Stimulated activated CD8-positive, alpha-beta memory T cell treated with anti-CD3 and anti-CD28 coated beads, Interleukin-4, amount 100 ng/mL, for 1 hour (primary cell): ENCODE measurements at places on chromosomes 4 and X.

DNA sequence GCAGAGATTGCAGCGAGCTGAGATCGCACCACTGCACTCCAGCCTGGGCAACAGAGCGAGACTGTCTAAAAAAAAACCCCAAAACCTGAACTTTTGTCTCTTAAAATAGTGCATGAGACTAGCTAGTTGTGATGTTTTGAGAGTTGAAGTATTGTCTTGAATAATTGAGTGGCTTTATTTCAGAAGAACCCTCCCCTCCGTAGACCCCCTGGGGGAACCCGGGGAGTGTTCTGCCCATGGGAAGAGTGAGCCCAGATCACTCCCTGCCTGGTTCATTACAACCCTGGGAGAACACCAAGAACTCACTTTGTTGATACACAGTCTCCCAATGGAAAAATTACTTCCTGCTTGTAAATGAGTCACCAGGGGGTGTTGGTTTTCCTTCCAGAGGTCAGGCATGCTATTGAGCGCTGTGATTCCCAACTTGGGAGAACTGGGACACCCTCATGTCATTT lies 65.3 kb upstream of the SHISA3 start:
- DNase-seq, result no peak

- no peak for DNase-seq
Measured at GRCh38 chrX:58025979-58026378, 115.7 kb upstream of the ZXDA start.

DNA sequence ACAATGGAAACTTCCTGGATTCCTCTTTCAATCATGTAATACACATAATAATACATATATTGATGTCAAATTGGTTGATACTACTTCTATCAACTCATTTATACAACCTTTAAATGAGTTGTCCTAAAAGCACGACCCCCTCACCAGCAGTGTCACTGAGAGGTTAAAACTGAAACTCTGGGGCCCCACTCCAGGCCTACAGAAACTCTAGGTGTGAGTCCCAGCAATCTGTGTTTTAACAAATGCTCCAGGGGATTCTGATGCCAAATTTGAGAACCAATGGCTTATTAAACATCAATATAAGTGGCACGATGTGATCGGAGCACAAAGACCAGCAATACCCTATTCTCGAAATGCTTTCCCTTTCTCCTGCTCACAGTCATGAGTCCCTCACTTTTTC lies 47.9 kb downstream of the ATP8A1 start:
- no peak for DNase-seq

- no peak for DNase-seq
Measured at GRCh38 chr4:154218051-154218450, 273.5 kb downstream of the DCHS2 start.

DNA sequence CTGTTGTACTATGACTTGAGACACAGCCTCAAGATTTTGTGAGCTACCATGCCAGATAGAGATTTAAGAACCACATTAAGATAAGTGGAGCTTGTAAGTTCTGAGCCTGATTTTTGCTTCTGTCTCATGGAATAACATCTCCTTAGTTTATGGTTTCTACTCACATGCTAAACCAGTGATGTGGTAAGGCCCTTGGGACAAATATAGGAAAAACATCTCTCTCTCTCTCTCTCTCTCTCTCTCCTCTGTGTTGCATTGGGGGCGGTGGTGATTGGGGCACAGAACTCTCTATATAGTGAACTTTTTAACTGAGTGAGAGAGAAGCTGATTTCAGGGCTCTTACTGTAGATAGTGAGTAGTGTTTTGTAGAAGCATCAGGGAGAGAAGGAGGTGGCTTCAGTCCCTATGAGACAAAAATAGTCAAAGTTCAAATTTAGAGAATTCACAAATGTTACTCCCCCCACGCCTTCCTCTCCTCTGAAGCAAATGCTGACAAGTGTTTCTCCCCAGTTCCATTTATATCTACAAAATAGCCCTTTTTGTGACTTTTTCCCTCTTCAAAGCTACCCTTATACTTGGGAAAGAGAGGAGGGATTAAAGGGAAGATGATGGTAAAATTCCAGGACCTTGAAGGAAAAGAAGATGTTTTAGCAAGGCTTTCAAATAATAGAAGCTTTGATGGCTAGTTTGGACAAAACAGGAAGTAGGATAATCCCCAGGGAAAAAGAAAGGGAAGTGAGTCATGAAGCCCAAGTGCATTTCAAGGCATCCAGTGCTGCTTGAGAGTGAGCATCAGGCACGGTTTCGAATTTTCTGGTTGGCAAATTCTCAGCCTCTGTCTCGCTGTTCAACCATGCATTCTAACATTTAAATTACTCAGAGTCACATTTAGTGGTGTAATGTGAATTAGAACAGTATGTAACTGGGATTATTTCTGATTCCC lies 134.3 kb upstream of the AP1S2 start:
- no peak for DNase-seq

DNA sequence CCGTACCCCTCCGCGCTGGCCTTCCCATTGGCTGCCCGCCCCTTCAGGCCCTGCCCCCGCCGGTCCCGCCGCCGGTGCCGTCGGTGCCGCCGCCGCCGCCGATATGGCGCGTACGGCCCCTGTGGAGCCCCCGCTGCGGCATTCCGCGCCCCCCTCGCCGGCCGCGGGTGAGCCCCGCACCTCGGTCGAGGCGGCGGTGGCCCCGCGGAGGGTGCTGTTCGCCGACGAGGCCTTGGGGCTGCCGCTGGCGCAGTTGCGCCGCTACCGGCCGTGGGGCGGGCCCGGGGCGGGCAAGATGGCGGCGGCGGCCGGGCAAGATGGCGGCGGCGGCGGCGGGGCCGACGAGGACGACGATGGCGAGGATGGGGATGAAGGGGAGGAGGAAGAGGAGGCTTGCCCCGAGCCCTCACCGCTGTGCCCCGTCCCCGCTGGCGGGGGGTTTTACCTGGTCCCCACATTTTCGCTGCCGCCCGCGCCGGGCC lies at the start of gene PPP1R3F:
Gene PPP1R3F (plus strand): TSS at position 27 of the 482 bp plus-strand sequence. CDS start 77 bp downstream, at position 104.
- DNase-seq, result no peak

DNA sequence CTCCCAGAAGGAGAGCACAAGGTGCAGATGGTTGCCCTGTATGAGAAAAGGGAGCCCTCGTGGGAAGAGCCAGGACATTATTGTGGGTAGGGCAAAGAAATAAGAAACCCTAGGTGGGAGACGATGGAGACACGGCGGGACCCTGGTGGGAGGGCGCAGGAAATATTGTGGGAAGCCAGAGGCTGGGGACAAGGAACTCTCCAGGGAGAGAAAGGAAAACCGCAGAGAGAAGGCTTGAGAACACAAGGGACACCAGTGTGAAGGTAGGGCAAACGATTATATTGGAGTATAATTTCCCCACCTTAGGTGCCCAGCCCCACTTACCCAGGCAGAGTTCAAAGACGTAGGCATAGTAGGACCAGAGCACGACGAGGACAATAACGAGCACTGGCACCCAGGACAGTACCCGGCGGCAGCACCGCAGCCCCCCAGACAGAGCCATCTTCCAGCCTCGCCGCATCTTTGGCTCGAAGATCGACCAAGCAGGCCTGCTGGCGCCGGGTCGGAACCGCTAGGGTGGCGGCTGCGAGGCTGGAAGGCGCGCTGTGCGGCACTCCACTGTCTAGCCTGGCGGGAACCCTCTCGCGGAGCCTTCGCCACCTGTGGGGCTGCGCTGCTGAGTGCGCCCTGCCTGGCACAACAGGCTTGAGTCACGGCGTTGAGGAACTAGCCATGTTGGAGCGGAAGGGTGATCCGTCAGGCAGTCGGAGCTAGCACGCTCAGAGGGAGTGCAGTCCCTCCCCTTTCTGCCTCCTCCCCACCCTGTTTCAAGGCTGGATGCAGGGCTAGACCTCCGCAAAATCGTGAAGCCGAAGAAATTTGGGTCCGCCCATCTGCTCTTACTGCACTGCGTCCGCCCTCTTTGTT lies at the start of gene ZDHHC15:
Gene ZDHHC15 (minus strand): TSS at position 473 of the 867 bp plus-strand sequence. CDS start 13 bp downstream, at position 460.
- DNase-seq, result no peak

GRCh38 chrX:118795528-118796280 lies 27.9 kb upstream of the ZCCHC12 start:
- no peak for DNase-seq

GRCh38 chrX:135436966-135437866 lies 15.5 kb downstream of the SMIM10L2A start:
- no peak for DNase-seq

- no peak for DNase-seq
Measured at GRCh38 chr4:188819233-188819632, 680.0 kb downstream of the TRIML1 start.
